Thoracic aorta (tissue), 2 donors: ENCODE measurements at places on chromosomes 2 and 18. TPM values are rescaled to one million over a fixed set of nuclear protein-coding genes. Genes with fewer than 3 reads are reported as not detected.

DNA sequence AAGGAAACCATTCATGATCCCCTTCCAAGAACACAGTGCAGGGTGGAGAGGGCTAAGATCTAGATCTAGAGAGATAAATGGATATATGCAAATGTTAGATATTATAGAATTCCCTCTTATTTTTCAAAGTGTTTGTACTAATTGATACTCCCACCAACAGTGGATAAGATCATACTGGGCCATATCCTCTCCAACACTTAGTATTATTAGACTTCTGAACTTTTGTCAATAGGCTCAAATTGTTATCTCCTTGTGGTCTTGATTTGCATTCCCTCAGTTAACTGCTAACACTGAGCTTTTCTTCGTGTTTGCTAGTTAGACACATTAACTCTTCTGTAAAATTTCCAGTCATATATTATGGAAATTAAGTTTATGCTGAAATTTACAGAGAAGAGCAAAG lies 56.5 kb upstream of the GRB14 start:
- DNase-seq, result no peak

Gene SIX3
- 0.14 TPM for total RNA-seq

Gene APOB
- 6.1 TPM for total RNA-seq

- DNase-seq, result no peak
Measured at GRCh38 chr2:229974266-229974665, 52.0 kb downstream of the FBXO36 start.

- DNase-seq, result no peak
Measured at GRCh38 chr2:130754811-130755210, 529 bp upstream of the AMER3 start.

DNA sequence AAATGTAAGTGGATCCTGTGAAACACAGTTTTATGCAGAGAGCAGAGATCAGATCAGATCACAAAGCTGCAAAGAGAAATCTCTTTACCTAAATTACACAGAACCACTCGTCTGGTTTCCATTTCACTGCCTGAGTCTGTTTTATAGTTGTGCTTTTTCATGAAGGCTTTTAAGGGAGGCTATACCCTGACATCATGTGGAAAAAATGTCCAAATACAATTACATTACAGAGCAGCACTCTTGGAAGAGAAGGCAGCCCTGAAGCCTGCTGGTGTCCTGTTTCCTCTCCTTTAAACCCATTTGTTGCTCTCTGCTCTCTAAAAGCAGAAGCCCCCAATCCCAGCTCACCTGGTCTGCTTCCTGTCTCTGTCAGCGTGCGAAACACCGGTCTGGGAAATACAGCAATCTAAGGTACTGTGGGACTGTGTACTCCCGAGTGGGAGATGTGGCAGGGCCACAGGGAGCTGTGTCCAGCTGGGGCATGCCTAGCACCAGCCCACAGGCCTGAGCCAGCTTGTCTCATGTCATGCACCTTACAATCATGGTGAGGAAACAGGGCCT lies 24.8 kb upstream of the ZFP36L2 start:
- DNase-seq, result no peak

Gene COL3A1
- 734 TPM for total RNA-seq
